ENCODE measurements at places on chromosomes 5 and 9. TPM values are rescaled to one million over a fixed set of nuclear protein-coding genes. Genes with fewer than 3 reads are reported as not detected.

GRCh38 chr9:80509358-80509757 is 937.6 kb downstream of the TLE4 start:
- DNase-seq = no peak

DNA sequence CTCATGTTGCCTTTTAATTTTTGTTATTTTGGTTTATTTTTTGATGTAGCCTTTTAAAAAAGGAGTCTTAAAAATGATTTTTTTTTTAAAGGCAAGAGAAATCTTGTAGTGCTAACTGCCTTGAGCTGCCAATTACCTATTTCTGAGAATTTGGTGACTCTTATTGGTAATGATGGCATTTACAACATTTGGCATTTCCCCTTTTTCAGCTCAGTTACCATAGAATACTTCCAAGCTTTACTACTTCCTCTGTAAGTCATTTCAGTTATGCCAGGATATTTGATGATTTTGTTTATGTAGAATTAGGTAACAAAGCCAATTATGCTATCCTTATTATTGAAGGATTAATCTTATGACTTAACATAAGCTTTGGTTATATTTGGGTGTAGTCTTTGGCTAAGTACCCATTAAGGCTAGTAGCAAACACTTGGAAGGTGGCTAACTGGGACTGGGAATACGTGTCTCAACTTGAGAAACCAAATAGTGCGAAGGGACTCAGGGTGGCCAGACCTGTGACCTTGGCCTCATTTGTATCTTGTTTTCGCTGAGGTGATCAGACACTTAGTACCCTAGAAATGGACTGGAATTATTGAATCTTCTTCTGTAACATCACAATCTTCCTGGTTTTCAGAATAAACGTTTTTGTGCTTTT is 27.7 kb downstream of the CDC37L1 start:
- DNase-seq = no peak

GRCh38 chr5:36630201-36631145 is 24.1 kb downstream of the SLC1A3 start:
- DNase-seq = no peak

GRCh38 chr5:56989676-56990075 is 37.8 kb upstream of the MIER3 start:
- no peak for DNase-seq

- DNase-seq = peak; percentile 83
Observed at GRCh38 chr5:66440202-66440680, 156.0 kb upstream of the MAST4 start.

- DNase-seq = no peak
Observed at GRCh38 chr5:170405817-170406216, 16.6 kb upstream of the KCNMB1 start.

DNA sequence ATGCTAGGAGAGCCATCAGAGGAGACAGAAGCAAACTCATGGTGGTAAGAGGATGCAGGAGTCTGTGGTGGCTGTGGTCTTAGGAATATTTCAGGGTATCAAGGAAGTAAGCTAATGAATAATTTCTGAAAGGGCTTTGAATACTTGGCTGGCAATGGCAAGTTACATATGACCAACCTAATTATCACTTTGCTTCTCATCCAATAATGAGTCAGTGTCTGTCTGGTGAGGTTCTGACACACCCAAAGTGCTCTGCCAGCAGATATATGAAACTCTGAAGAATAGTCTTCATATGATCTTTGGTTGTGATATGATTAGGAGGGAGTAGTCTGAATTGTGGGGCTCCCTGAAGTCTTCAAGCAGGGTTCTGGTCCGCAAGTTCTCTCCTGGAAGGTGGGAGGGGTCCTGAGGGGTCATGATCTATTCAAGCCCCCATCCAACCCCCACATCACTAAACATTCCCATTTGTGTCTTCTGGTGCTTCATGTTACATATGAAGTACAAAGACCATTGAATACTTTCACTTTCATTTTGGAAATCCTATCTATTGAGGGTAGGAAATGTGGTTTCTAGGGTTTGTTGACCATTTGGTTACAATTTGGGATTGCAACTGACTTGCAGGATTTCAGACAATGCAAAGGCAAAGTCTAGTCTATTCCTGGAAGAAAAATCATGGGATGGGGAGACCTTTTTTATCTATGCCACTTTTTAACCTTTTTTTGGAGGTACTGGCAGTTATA is 199.9 kb upstream of the CDKN2B start:
- DNase-seq = peak; percentile 69

DNA sequence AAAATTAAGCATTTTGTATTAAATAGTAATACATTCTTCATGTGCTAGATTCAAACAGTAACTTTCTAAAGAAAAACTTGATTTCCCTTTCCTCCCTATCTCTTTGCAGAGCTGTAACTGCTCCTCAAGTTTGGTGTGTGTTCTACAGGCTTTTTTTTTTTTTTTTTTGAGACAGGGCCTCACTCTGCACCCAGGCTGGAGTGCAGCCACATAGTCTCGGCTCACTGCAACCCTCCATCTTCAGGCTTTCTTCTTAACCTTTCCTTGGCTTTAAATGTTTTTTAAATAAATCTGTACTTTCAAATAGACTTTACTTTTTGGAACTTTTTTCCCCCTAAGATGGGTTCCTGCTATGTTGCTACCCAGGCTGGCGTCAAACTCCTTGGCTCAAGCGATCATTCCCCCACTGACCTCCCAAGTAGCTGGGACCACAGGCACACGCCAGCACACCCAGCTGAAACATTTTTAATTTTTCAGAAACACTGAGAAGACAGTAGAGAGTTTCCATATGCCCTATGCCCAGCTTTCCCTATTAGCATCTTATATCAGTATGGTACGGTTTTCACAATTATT is 9.1 kb downstream of the NDFIP1 start:
- no peak for DNase-seq

- no peak for DNase-seq
Observed at GRCh38 chr9:84966876-84967830, 297.6 kb downstream of the NTRK2 start.

DNA sequence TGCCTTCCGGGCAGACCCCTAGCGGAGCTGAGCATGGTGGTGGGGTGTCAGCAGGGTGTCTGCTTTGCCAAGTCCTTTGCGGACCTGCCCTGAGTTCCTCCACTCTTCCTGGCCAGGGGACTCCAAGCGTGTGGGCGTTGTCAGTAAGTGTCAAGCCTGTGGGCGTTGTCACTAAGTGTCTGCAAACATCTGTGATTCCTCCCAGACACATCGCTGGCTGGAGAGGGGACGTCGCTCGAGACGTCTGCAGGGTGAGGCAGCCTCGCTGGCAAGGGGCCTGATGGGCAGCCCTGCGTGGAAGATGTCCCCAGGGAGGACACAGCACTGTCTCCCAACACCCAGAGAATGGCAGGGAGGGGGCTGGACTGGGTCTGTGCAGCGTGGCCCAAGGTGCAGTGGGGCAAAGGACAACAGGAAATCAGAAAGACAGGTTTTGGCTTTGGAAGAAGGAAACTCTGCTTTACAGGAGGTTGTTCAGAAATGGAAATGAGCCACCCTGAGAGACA is 28.8 kb downstream of the ADAMTSL2 start:
- DNase-seq = no peak

- no peak for DNase-seq
Observed at GRCh38 chr9:97528529-97529230, 27.2 kb downstream of the TMOD1 start.

GRCh38 chr5:34555699-34556508 is 100.2 kb upstream of the RAI14 start:
- DNase-seq = no peak

DNA sequence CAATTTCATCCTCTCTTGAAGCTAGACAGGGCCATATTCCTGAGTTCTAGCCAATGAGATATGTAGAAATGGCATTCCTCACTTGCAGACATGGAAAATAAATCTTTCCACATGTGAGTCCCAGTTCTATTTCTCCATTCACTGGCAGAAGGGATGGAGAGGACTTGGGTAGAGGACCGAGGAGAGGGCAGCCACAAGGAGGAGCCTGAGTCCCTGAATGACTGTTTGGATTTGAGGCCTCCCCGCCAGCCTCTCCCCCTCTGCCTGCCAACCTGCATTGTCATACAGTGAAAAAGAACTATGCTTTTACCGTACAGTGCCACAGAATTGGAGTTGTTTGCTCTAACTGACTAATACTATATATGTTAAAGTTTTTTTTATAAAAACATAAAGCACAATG is 583.0 kb upstream of the WWC1 start:
- DNase-seq = peak; percentile 35

- DNase-seq = no peak
Observed at GRCh38 chr9:651371-651770, 190.1 kb upstream of the DMRT1 start.

The DIRAS2 gene
- not detected for total RNA-seq

The LAMC3 gene
- 0.13 TPM for total RNA-seq

The ENHO gene
- total RNA-seq = 5.0 TPM
